Astrocyte (in vitro differentiated cells and primary cell): ENCODE measurements at places on chromosomes 12 and 14. TPM values are rescaled to one million over a fixed set of nuclear protein-coding genes. Genes with fewer than 3 reads are reported as not detected.

Gene TPH2
- total RNA-seq, result 0.24 and 0.30 TPM in 2 replicates

DNA sequence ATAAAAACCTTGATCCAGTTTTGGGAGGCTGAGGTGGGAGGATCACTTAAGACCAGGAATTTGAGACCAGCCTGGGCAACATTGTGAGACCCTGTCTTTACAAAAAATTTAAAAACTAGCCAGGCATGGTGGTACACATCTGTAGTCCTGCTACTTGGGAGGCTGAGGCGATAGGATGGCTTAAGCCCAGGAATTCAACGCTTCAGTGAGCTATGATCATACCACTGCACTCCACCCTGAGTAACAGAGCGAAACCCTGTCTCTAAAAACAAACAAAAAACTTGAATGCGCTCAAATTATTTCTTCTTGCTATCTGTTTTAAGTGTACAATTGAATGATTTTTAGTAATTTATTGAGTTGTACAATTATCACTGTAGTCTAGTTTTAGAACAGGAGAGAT is 20.1 kb downstream of the WDR20 start:
- no peak for DNase-seq

Gene SMAGP
- 1.3 and 3.6 TPM in 2 replicates for total RNA-seq

GRCh38 chr12:75705749-75706711 is 194.6 kb upstream of the KRR1 start:
- DNase-seq, result peak; percentile 100

Gene ASCL1
- not detected in 2 replicates for total RNA-seq

Gene FICD
- 3.5 and 4.7 TPM in 2 replicates for total RNA-seq

- DNase-seq, result peak; percentile 35
These were observed 50.7 kb downstream of the TMTC1 start for GRCh38 chr12:29733060-29733459.
